NAMALWA (cell line): ENCODE measurements at places on chromosomes 6 and 20.

- DNase-seq, result no peak
These were observed 8.6 kb upstream of the SIRPB2 start for GRCh38 chr20:1499528-1500420.

DNA sequence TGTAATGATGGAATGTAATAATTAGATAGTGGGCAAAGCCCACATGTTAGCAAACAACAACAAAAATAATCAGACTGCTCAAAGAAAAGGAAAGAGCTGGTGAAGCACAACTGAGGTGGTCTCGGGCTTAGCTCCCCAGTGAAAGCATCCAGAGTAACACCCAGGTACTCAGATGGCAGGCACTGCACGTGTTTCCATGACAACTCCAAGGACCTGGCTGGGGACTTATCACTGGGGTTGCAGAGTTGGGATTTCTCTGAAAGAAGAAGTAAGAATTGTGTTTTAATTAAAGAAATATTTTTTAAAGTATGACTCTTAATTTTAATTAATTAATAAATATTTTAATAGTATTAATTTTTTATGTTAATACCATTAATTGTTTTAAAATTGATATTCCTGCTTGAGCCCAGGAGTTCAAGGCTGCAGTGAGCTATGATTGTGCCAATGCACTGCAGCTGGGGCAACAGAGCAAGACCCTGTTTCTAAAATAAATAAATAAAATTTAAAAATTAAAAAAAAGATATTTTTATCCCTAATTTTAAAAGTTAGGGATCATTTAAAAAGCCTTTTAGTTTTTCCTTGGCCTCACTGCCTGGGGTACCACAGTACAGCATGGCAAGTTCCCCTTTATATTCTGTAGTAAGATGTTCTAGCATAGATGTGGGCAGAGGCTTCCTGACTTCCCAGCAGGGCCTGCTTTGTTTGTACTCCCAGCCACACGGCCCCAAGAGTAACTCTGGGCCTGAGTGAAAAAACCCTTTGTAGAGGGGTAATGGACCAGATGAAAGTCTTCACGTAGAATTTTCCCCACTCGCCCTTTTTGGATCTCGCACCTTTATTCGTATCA, 42.2 kb upstream of the UST start:
- DNase-seq, result no peak

GRCh38 chr20:54649511-54649962, 174.1 kb downstream of the DOK5 start:
- DNase-seq, result peak; percentile 77

- DNase-seq, result no peak
These were observed 45.4 kb upstream of the BMP6 start for GRCh38 chr6:7680393-7681075.

- no peak for DNase-seq
These were observed 1064.6 kb upstream of the EYS start for GRCh38 chr6:66771626-66772025.

- no peak for DNase-seq
These were observed 607.0 kb downstream of the TENT5A start for GRCh38 chr6:81145506-81145905.

GRCh38 chr6:169174516-169175359, 78.9 kb downstream of the THBS2 start:
- DNase-seq, result no peak

- DNase-seq, result no peak
These were observed 18.3 kb downstream of the ACSS2 start for GRCh38 chr20:34894723-34895122.

- DNase-seq, result peak; percentile 46
These were observed 100.7 kb downstream of the NOL4L start for GRCh38 chr20:32484225-32484957.

DNA sequence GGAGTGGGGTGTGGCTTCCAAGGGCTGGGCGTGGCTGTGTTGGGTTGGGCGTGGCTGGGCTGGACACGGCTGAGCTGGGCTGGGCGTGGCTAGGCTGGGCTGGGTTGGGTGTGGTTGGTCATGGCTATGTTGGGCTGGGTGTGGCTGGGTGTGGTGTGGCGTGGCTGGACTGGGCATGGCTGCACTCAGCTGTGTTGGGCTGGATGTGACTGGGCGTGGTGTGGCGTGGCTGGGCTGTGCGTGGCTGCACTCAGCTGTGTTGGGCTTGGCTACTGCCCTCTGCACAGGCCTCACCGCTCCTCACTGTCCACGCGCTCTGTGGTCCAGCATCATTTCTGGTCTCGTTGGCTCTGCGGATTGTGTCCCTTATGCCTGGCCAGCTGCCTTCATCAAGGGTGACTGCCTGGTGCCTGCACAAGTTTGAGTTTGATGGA, 43.5 kb upstream of the SLCO4A1 start:
- peak; percentile 67 for DNase-seq

DNA sequence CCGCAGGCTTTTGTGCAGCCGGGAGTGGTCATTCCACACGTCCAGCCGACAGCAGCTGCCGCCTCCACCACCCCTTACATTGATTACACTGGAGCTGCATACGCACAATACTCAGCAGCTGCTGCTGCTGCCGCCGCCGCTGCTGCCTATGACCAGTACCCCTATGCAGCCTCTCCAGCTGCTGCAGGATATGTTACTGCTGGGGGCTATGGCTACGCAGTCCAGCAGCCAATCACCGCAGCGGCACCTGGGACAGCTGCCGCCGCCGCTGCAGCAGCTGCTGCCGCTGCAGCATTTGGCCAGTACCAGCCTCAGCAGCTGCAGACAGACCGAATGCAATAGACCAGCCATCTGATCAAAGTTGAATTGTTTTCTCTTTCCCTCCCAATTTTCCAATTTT, 10.6 kb downstream of the RBM24 start:
- DNase-seq, result no peak

DNA sequence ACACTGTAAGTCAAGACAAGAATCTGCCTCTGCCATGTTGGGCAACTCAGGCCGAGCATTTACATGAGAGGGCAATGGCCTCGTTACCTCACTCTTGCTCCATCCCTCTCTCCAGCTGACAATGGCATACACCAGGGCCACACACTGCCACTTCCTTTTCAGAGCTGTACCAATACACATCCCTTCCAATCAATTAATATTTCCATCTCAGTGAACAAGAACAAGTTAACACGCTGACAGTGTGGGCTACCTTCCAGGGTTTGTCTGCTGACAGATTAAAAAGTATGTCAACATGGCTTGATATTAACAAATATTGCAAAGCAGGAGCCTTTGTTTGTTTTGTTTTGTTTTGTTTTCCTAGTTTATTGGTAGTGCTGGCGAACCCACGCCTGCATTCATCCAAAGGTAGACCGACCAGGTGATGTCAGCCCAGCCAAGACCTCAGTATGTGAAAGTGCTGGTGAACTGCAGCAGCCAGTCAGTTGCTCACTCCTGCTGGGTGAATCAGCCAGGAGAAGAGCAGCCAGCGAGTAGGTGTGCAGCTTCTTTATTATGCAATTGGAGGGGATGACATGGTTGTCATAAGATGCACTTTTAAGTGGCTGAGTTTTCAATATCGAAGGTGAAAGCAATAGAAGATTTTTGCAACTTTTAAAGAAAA, 487.3 kb upstream of the JARID2 start:
- DNase-seq, result no peak

DNA sequence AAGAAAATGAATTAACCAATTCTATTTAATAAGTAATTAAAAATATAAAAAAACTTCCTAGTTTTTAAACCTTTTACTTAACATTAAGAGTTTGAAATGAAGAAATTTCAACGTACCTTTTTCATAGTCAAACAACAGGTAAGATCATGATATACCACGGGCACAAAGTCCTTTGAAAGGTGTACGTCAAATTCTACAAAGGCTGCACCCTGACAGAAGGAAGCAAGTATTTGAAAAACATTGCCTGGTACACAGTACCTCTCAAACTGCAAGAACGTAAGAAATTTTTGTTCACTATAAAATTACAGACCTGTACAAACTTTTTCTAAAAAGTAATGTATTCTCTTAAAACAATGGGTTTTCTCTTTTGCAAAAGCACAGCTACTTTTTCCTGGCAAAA, 180.2 kb upstream of the SHLD1 start:
- no peak for DNase-seq

GRCh38 chr6:125191916-125192609, 38.5 kb downstream of the TPD52L1 start:
- DNase-seq, result peak; percentile 81

DNA sequence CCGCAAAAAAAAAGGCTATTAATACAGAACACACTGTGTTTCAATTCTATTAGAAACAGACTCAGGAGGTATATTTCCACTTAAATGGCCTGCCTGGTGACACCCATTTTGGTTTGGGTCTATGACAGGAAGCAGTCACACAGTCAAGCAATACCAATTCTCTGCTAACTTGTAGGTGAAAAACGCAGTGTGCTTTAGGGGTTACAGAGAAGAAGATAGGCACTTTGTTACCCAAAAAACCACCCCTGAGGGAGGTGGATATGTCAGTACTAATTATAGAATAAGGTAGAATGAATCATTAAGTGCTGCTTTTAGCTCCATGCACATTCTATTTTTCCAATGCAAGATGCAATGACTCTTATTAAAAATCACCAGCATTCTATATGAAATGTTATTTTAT, 53.8 kb downstream of the DNAAF9 start:
- DNase-seq, result no peak

GRCh38 chr6:29112135-29112534, 4.3 kb downstream of the OR2J3 start:
- DNase-seq, result peak; percentile 41

DNA sequence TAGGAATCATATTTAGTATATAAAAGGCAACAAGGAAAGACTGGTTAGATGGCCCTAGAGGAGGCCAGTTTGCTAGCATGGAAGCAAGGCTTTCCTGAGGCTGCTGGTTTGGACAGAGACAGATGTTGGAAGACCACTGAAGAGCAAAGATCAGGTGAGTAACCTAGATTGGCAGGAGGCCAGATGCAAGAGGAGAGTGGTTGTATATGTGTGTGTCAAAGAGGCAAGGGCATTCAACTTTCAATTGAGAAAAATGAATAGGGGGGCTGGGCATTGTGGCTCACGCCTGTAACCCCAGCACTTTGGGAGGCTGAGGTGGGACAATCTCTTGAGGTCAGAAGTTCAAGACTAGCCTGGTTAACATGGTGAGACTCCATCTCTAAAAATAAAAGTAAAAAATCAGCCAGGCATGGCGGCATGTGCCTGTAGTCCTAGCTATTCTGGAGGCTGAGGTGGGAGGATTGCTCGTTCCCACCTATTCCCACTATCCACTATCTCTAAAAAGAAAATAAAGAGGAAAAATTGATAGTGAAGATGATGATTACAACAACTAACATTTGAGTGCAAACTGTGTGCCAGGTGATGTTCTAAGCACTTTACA, 79.8 kb downstream of the PRDM1 start:
- peak; percentile 18 for DNase-seq
